ENCODE measurements at places on chromosomes 1 and 21.

DNA sequence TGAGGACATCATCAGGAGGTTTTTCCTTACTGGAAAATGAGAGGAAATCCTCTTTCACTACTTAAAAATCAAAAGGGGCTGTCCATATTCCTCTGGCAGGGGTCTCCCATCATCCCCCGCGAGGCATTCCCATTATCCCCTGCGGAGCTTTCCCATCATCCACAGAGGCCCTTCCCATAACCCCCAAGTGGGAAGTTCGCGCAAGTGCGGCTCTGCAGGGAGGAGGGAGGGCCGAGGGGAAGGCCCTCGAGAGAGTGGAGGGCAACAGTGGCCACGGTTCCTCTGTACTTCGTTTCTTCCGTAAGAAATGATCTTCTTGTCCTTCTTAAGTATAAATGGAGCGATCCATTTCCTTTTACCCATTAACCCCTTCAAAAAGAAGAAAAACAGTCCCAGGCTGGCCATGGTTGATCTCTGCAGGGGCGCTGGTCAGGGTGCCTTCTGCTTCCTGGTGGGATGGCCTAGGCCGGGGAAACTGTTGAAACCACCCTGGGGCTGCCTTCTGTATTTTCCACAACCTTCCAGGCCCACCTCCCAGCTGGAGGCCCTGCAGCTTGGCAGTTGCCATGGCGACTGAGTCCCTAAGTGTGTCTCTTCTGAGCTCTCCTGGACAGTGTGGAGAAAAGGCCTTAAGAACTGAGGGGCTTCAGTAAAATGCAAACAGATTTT is 3.6 kb upstream of the RSPH1 start:
- DNase-seq = no peak

DNA sequence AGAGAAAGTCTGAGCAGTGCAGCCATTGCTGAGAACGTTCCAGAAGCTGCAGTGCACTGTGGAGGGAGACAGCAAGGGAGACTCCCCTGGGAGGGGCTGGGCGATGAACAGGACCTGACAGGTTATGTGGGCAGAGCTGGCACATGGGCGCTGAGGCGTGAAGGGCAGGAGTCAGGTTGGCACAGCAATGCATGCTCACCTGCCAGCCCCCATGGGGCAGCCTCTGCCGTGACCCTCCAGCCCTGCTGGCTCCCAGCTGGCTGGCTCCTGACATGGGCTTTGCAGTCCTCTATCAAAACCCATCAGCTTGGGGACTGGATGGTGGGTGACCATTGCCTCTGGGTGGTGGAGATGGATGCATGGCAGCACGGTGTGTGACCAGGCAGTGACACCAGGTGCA is 300.3 kb downstream of the CAMTA1 start:
- DNase-seq = no peak

DNA sequence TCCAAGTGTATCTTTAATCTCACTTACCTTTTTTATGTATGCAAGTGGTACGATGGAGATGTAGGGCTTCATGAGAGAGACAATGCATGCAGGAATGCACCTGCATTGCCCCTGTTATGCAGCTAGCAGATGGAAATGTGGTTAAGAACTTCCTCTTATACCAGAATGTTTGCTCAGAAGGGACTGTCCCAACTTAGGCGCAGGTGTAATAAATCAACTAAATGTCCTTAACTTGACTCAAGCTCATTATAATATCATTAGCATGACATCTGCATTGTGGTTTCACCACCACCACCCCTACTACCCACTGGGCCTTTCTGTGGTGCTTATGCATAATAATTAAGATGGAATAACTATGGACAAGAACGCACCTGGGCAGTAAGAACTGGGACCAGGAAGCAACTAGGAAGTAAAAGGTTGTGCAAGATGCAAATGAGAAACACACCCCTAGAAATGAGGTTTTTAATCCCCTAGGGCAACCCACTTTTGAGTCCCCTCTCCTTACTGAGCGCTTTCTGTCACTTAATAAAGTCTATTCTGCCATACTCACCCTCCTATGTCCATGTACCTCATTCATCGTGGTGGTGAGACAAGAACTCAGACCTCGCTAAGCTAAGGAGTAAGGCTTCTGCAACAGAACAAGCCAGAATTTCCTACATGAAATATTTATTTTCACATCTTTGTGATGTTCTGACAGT is 1103.3 kb upstream of the B3GALT2 start:
- no peak for DNase-seq

DNA sequence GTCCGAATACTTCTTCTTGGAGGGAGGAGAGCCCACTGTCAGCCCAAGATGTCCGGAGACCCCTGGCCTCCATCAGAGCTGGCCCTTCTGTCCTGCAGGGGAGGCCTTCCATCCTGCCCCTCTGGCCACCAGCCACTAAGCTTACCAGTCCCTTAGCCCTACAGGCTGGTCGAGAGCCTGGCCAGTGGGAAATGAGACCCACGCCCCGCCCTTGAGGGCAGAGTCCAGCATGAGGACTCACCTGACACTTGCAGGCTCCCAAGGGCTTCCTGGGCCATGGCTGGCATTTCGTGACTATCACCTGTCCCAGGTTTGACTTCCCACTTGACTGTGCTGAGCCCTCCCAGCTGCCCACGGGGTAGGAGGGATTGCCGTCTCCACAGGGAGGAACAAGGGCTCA is 361.8 kb upstream of the VAMP3 start:
- no peak for DNase-seq
